Stimulated activated CD4-positive, alpha-beta T cell treated with anti-CD3 and anti-CD28 coated beads, Interleukin-15, amount 100 ng/mL, for 48 hours (primary cell): ENCODE measurements at places on chromosomes 11 and 22.
A peak's percentile ranks its signal among the peaks of the same experiment; 100 is the strongest.

- DNase-seq = no peak
These were observed 213.8 kb downstream of the DSCAML1 start for GRCh38 chr11:117583063-117583801.

- DNase-seq = no peak
These were observed 2.3 kb downstream of the DGCR2 start for GRCh38 chr22:19119949-19120348.

DNA sequence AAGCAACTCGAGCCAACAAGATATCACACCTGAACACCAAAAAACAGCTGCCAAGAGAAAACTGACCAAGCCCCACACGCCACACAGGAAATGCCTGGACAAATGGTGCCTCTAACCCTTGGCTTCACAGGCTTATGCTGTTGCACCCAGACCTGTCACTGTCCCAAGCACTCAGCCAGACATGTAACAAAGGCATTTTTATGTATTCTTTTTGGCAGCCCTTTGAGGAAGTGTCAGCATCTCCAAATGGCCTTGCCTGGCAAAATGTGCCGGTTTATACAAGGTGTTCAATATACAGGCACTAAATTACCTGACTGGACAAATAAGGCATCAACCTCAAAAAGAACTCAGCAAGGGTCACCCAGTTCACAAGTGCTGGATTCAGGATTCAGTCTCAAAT lies 6.1 kb downstream of the HDHD5 start:
- DNase-seq = no peak

DNA sequence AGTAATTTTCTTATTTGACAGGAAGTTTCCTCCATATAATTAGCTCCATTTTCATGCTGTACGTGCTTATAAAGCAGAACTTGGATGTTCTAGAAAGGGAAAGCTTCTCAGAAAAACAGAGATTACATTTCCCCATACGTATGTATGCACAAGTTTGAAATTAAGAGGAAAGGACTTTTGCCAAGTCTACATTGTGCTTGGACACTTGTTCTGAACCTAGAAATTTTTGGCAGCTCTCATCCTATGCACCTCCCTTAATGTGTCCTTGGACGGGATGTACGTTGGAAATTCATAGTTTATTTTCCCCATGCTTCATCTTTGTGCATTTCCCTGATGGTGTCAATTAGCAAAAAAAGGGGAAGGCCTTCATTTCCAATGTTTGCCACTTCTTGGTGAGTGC lies 322.7 kb downstream of the BLID start:
- DNase-seq = no peak

DNA sequence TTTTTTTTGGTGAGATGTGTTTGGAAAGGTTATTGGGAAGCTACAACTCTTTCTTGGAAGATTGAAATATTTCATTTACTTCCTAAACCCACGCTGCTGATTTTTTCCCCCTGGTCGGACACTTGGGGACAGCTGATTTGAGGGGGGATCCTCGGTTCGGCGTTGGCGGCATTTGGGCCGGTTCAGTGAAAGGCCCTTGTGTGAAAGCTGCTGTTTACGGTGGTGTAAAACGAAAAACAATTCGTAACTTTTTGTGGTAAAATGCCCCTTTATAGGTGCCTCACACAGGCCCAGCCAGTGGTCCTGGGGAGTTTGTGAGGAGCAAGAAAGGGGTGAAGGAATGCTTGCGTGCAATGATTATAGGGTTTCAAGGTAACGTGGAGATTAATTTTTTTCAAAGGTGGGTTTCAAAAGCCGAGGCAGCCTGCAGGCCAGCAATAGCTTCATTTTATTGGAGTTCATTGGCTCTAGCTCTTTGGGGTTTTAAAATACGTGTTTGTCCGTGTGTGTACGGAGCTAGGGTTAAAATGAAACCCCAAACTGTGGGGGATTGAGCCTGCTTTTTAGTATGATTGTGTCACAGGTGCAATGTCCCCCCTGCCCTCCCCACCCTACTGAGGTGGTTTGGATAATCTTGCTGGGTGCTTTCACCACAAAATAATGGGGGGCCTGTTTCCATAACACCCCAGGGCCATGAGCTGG lies 77.2 kb upstream of the PPARA start:
- DNase-seq = no peak

- peak; percentile 57 for DNase-seq
These were observed 1.3 kb upstream of the ESAM start for GRCh38 chr11:124763156-124763947.

DNA sequence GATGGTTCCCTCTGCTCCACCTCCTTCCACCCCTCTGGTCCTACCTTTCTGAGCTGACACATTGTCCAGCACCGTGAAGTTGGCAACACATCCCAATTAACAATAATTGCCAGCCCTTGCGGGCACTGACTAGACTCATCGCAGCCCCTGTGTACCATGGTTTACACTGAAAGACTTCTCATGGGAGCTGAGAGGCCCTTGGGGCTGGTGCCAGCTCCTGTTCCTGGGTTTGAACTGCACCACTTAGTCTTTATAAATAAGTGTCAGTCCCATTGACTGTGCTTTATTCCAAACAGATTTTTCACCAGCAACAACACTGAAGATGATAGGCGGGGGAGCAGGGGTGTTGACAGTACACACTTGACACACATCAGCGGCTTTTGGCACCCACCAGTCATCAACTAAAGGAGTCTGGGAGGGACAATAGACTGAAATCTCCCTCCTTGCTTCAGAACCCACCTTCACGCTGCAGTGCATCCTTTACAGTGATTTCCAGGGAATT lies 447.3 kb downstream of the NTM start:
- no peak for DNase-seq
